AG09319 (cell line): ENCODE measurements at places on chromosomes 1 and 21.

- no peak for DNase-seq
Measured at GRCh38 chr1:93206567-93206954, 26.0 kb downstream of the CCDC18 start.

DNA sequence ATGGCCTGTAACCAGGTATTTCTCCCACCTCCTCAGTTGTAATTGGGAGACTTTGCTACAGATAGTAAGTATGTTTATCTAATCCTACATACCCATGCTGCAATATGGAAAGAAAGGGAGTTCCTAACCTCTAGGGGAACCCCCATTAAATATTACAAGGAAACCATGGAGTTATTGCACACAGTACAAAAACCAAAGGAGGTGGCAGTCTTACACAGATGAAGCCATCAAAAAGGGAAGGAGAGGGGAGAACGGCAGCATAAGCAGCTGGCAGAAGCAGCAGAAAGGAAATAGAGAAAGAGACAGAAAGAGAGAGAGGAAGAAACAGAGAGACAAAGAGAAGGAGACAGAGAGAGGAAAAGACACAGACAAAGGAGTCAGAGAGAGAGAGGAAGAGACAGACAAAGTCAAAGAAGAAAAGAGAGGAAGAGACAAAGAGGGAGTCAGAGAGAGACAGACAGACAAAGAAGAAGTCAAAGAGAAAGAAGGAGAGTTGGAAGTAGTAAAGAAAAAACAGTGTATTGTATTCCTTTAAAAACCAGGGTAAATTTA is 142.9 kb downstream of the FASLG start:
- no peak for DNase-seq

- DNase-seq: no peak
Measured at GRCh38 chr21:41779659-41780058, 12.8 kb upstream of the RIPK4 start.

DNA sequence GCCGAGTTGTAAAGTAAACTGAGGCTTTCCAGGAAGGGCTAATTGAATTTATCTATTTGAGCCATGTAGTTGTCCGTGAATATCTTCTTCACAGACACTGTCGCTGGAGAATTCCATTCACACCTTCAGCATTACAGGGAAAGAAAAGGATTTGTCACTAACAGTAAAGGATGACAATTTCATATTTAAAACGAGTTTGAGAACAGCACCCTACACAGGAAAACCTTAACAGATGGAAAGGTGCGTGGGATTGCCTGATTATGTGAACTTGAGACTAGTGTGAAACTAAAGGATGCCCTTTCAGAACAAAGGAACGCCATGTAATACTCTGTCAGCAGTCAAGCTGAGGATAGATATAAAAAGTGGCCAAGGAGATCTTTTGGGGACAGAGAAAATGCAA is 492.5 kb upstream of the ADGRL2 start:
- DNase-seq: no peak

DNA sequence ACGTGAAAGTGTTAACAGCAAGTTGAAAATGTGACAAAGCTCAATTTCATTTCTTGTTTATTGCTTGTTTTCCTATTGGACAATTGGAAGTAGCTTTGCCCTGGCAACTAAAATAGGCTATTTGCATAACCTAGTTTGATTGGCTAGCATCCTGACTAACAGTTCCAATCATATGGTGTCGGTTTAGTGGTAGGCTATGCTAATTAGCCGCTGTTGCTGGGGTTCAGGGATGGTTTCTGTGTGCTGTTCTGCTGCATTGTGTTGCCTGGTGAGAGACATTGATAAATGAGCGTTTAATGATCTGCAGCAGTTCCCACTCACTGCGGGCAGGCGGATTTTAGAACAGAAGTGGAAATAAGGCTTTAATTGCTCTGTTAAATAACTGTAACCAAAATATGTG is 68.5 kb downstream of the DYRK1A start:
- DNase-seq: peak; percentile 74

GRCh38 chr21:26169611-26170470 is 729 bp downstream of the APP start:
- no peak for DNase-seq

DNA sequence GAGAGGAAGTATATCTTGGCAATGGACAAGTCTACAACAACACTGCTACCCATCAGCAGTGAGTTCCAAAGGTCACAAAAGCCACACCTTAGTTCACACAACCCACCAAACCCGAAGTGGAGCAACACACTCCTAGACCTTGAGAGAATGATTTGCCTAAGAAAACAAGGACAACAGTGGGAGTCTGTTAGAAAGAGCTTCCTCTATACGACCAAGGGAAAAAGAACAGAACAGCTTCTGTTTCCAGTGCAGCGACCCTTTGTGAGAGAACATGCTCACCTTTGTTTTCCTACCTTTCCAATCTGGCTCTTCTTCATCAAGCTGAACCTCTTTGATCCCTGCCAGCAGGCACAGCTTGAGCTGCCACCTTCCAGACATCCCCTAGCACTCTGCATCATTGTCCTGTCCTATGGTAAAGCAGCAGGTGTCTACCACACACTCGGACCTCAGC is 56.7 kb upstream of the PALMD start:
- no peak for DNase-seq

DNA sequence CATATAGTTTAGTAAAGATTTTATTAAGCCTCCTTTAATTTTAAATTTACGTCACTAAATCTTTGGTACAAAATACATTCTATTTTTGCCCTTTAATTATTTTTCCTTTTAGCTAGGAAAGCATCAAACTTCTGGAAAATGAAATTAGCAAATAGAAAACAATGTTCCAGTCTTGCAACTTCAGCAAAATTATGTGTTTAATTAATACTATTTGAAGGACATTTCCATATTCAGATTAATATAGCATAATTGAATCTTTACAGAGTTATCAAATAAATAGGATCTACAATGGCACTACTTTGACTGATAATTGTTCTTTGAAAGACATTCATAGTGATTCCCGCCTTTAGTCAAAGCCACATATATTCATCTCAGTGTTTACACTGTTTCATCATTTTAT is 904.2 kb downstream of the KCNT2 start:
- DNase-seq: no peak

GRCh38 chr1:98021126-98021525 is 100.3 kb upstream of the DPYD start:
- DNase-seq: no peak
